ENCODE measurements at places on chromosomes 6 and 20.

DNA sequence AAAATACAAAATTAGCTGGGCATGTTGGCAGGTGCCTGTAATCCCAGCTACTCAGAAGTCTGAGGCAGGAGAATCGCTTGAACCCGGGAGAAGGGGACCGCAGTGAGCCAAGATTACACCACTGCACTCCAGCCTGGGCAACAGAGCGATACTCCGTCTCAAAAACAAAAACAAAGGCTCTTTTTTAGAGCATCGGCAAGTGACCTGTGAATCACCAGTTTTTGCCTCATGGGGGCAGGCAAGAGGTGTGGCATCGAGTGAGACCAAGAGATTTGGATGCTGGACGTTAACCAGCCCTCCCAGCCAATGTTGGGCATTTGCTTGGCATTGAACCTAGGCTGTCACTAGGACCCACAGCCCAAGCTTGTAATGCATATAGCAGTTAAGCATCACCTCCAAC, 14.6 kb upstream of the CDK5RAP1 start:
- no peak for DNase-seq

DNA sequence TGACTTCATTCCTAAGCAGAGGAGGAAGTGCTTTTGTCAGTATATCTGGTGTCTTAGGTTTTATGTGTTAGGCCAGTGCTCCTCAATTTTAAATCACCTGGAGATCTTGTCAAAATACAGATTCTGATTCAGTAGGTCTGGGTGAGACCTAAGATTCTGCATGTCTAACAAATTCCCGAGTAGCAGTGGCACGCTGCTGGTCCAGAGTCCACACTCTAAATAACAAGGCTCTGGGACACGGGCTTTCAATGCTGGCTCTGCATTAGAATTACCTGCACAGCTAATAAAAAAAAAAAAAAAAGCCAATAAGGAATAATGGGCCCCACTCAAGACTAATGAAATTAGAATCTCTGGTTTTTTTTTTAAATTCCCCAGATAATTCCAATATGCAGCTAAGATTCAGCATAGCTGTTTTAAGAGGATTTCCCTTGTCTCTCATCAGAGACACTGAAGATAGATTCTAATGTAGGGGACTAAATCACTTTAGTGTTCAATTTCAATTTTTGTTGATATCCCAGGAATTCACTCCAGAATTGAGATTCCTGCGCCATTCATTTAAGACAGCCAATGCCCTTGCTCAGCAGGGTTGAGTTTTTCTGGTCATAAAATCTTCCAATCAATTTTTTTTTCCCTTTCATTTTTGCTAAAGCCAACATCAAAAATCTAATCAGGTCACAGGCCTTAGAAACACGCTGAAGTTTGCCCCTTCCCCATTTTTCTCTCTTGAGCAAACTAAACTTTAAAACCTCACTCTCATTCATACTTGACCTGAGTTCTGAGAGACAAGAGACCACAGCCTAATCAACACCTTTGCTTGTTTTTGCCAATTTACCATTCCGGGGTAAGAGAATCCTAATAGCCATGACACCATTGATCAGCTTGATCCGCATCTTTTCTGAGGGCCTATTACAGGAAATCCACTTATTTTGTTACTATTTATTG, 2.4 kb downstream of the TDP2 start:
- DNase-seq, result no peak

- DNase-seq, result no peak
Measured at GRCh38 chr20:61176874-61177273, 75.2 kb upstream of the CDH4 start.

DNA sequence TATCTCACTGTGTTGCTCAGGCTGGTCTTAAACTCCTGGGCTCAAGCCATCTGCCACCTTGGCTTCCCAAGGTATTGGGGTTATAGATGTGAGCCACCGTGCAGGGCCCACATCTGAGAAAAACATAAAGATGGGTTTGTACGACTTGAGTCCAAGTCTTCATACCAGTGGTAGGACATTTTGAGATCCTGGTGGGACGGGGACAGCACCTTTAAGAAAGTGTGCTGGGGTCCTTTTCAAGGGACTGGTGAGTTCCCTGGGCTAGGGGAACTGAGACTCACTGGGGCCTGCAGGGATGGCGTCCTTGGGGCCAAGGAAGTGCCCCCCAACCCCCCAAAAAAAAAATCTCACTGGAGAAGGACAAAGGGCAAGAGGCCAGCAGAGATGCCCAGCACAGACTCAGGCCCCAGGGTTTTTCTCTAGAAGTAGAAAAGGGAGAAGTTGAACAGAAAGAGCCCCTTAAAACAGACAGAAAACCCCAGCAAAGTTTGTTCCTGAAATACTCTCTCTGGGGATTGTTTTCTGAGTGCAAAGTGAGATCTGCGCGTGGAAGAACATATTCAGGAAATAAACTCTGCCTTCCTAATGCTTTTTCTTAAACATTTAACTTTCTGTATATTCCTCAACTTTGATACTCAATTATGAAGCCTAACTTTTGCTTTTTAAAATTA, 10.7 kb downstream of the OSBPL2 start:
- DNase-seq, result no peak

DNA sequence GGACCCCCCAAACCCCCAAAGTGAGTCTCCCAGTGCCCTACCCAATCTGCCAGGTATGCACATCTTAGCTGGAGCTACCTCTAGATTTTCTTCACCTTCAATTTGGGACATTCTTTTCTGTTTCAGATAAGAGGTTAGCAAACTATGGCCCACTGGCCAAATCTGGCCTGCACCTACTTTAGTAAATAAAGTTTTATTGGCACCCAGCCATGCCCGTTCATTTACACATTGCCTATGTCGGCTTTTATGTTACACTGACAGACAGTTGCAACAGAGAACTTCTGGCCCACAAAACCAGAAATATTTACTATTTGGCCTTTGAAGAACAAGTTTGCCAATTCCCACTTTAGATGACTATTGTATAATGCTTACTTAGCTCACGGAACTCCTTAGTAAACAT, 55.9 kb upstream of the STX16 start:
- no peak for DNase-seq

GRCh38 chr6:16698162-16698533, 63.1 kb downstream of the ATXN1 start:
- DNase-seq, result no peak

DNA sequence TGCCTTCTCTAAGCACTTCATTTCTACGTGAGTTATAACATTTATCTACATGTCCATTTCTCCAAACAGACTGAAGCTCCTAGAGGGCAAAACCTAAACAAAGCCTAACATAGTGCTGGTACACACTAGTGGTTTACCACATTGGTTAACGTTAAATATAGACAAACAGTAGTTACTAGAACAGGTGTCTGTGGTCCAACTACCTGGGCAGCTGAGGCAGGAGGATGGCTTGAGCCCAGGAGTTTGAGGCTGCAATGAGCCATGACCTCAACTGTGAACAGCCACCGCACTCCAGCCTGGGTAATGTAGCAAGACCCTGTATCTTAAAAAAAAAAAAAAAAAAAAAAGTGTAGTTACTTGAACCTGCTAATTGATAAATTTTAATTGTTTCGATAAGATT, 26.5 kb downstream of the PTPRK start:
- DNase-seq, result no peak

DNA sequence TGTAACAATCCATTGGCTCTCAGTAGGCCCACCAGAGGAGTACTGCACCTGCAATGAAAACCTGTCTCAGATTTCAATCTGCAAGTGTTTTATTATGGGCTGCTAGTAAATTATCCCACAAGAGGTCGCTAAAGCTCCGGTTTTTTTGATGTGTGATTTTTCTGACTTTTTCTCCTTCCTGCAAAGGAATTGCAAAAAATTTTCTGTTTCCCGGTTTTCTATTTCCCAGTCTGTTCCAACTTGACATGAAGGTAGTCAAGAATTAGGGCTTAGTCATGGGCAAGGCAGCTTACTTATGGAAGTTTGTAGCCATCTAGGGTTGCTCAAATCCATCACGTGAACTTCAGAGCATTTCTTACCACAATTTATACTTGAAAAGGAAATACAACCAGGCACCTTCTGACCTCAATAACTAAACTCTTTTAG, 38.5 kb upstream of the AHI1 start:
- peak; percentile 86 for DNase-seq

GRCh38 chr6:139891471-139891870, 517.0 kb upstream of the CITED2 start:
- DNase-seq, result no peak

GRCh38 chr20:7817286-7817685, 123.0 kb downstream of the HAO1 start:
- DNase-seq, result no peak

DNA sequence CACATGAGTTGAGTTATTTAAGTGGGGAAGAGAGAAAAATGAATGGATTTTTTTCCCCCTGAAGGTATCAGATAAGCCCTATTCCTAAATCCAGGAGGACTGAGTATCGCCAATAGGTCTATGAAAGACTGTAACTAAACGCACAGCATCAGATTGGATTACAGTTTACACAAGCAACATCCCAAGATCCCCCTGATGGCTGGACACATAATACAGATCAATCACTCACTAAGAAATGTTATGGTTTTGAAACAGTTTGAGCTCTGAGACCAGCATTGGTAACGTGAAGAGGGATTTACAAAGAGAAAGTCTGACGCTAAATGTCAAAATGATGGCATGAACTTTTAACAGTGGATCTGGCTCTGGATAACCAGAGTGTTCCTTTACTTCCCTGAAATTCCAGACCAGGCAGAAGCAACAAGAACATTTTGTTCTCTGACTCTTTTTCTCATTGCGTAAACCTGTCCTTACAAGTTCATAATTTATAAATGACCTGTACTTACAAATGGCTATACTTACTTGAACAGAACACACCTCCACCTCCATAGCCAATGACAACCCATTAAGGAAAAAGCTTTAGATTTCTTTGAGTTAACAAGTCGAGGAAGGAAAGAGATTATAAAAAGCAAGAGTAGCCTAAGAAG, 131.8 kb upstream of the BEND3 start:
- DNase-seq, result no peak

GRCh38 chr6:119192200-119192599, 113.7 kb upstream of the FAM184A start:
- no peak for DNase-seq

- no peak for DNase-seq
Measured at GRCh38 chr6:39357998-39358686, 35.6 kb upstream of the KCNK16 start.

- DNase-seq, result no peak
Measured at GRCh38 chr20:44400970-44401769, 45.7 kb downstream of the HNF4A start.

DNA sequence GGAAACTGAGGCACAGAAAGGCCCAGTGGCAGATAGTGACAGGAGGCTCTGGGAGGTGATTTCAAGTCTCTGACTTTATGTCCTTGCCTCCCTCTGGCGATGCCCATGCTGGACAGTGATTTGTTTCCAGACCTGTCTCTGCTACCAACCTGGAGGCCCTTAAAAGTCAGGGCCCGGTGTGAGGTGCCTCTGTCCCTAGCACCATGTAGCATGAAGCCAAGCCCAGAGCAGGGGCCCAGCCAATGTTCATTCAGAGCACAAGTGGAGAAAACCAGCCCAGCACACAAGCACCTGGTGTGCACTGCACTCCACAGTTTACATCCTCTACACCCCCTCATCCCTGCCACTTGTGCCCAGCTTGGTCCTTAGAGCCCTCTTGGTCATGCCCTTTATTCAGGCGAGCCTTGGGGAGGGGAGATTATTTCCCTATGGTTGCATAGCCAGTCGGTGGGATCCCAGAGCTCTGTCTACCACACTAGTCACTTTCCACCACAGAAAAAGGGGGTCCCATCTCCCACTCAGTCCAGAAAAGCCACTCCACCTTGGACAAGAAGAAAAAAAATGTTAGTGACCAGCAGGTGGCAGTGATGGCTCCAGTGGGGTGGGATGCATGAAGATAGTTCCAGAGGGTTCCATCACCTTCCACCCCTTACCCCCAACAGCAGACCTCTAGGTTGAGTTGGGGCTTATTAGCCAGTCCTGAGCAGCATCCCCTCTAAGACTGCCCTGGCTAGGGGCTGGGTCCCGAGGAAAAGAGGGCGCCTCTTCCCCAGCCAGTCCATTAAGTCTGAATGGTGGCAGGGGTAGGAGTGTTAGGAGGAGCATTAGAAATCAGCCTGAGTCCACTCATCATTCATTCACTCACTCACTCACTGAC, 30.9 kb downstream of the KIAA1755 start:
- no peak for DNase-seq

GRCh38 chr20:17579369-17580039, 9.6 kb downstream of the DSTN start:
- no peak for DNase-seq
